Activated CD4-positive, alpha-beta memory T cell treated with anti-CD3 and anti-CD28 coated beads for 36 hours (primary cell): ENCODE measurements at places on chromosomes 7 and 10.

DNA sequence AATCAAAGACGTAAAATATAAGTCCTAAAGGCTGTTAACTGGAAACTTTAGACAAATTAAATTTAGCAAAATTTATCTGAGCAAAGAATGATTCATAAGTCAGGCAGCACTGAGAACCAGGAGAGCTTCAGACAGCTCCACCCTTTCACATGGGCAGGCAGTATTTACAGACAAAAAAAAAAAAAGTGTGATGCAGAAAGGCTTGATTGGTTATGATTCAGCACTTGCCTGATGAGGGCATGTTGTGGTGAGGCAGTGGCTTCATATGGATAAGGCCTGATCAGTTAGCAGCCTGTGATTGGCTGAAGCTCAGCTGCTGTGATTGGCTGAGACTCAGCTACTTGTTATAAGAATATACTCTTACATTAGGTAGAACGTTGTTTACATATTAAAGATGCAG is 495.4 kb upstream of the POM121L12 start:
- no peak for DNase-seq

- DNase-seq: peak; percentile 91
These were observed 70.8 kb upstream of the UCN3 start for GRCh38 chr10:5293691-5294550.

GRCh38 chr10:79170993-79171392 is 102.2 kb downstream of the ZMIZ1 start:
- DNase-seq: no peak

GRCh38 chr10:15209827-15210509 is 41.5 kb upstream of the NMT2 start:
- DNase-seq: peak; percentile 86

GRCh38 chr10:61929555-61929954 is 28.1 kb downstream of the ARID5B start:
- DNase-seq: no peak

GRCh38 chr10:113539789-113540188 is 13.1 kb upstream of the HABP2 start:
- peak; percentile 11 for DNase-seq

DNA sequence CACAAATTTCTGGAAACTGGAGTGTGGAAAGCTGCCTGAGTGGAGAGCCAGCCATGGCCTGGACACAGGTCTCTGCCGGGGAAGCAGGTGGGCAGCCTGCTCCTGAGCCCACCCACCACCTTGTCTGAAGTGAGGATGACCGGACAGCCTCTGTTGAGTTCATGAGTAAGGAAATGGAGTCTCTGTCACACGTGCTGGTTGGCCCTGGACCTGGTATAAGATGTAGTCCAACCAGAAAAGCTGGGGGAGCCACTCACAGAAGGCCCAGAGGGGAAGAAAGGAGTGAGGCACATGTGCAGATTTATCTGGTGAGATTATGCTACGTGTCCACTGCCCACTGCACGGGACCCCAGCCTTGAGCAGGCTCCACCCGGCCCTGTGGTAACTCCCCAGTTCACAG is 383.5 kb downstream of the GRID1 start:
- DNase-seq: no peak

GRCh38 chr7:120915314-120916105 is 35.1 kb upstream of the ING3 start:
- DNase-seq: no peak

GRCh38 chr7:65907501-65908198 is 34.8 kb downstream of the VKORC1L1 start:
- no peak for DNase-seq

- no peak for DNase-seq
These were observed 45.1 kb upstream of the CCNJ start for GRCh38 chr10:95998255-95998784.

DNA sequence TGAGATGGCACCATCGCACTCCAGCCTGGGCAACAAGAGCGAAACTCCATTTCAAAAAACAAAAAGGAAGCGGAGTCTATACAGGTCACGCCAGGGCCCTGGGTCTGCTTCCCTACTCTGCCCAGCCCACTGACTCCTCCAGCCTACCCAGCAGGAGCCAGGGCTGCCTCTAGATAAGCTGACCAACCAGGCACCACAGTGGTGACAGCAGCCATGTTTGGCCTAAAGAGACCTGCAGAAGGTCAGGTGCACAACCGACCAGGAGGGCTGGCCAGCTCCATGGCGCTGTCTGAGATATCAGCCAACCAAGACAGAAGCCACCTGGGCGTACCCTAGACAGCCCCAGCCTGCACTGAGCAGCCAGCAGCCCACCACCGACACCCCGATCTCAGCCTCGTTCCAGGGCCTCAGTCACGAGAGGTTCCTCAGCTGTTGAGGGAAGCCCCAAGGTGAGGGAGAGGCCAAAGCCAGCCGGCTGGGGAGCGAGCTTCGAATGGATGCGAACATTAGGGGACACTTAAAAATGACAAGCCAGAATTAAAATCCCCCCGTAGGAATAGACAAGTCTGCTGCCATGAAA is 24.4 kb upstream of the PWWP2B start:
- no peak for DNase-seq

DNA sequence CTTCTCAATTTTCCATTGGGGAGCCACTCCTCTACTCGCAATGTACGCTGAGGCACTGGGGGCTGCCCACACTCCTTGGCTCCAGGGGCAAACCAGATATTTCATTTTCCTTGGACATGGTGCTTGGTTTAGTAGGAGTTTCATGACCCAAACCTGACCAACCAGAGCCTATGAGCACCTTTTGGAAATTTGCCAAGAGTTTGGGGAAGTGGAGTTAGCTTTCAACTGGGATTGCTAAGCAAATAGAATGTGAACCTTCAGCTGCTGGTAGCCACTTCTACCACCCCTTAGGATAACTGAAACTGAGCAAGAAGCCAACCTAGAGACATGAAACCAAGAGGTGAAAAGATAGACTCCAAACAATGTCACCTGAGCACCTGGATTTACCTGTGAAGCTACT is 74.9 kb upstream of the COL13A1 start:
- no peak for DNase-seq

DNA sequence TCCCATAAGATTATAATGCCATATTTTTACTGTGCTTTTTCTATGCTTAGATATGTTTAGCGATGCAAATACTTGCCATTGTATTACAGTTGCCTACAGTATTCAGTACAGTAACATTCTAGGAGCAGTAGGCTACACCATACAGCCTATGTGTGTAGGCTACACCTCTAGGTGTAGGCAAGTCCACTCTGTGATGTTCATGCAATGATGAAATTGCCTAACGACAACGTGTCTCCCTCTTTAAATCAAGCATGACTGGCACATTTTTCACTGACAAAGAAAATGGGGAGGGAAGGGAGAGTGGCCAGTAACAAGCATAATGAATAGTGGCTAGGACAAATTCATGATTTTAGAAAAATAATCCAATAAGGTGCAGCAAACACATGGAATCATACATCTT is 1.7 kb downstream of the NCAPG2 start:
- no peak for DNase-seq

- DNase-seq: no peak
These were observed 123.6 kb downstream of the RNF32 start for GRCh38 chr7:156764016-156764669.

GRCh38 chr7:8594115-8594514 is 160.7 kb downstream of the NXPH1 start:
- DNase-seq: no peak

- DNase-seq: no peak
These were observed 78.4 kb upstream of the PRKAR2B start for GRCh38 chr7:106966121-106966520.

- DNase-seq: no peak
These were observed 34.3 kb upstream of the PTF1A start for GRCh38 chr10:23157691-23158369.

DNA sequence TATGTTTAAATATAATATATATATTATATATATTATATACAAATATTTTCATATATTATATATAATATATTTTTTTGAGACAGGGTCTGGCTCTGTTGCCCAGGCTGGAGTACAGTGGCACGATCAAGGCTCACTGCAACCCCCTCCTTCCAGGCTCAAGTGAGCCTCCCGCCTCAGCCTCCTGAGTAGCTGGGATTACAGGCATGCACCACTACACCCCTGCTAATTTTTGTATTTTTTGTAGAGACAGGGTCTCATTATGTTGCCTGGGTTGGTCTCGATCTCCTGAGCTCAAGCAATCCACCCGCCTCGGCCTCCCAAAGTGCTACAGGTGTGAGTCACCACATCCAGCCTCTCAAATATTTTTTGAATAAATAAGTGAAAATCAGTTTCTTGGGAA is 215.5 kb downstream of the GATA3 start:
- peak; percentile 13 for DNase-seq

- DNase-seq: no peak
These were observed 413.9 kb upstream of the AUTS2 start for GRCh38 chr7:69184339-69184738.

DNA sequence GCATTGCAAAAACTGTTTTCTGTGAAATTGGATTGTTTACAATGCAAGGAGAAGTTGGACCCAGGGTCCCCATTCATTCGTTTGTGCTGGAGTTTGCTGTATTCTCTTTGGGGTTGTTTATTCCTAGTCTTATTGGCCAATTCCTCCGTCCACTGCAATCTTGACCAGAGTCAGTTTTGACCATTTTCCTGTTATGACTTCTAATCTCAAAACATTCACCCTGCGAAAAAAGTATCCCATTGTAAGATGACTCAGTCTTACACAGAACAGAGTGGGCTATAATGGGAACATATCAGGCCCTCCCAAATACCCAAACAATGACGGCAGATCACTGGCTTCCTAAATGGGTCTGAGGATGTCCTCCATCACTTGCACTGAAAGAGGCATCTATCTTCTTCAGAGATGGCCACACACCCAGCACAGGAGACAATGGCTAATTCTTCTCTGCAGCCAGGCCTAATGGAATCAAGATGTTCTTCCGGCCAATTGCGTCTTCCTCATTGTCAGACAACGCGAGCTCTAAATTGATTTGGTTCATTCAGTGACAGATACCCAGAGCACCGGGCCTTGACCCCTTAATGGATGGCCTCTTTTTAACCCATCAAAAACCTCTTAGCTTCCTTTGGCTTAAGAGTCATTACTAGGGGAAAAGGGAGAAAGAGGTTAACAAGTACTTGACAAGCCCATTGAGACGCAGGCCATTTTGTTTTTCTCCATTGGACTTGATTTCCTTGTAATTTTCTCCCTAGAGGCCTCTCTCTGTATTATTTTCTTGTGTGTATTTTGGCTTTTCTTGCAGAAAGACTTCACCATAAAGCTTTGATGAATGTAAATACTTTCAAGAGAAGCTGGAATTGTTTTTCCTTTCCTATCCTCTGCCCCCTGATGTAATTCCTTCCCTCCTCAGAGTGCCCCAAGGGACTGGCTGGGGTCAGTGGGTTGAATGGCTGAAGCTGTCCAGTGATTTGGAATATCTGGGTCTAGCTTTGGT is 129.6 kb downstream of the PRPF18 start:
- DNase-seq: no peak

- no peak for DNase-seq
These were observed 321.7 kb downstream of the WDR37 start for GRCh38 chr10:1377740-1378397.

- no peak for DNase-seq
These were observed 6.1 kb upstream of the IMMP2L start for GRCh38 chr7:111568419-111568818.

DNA sequence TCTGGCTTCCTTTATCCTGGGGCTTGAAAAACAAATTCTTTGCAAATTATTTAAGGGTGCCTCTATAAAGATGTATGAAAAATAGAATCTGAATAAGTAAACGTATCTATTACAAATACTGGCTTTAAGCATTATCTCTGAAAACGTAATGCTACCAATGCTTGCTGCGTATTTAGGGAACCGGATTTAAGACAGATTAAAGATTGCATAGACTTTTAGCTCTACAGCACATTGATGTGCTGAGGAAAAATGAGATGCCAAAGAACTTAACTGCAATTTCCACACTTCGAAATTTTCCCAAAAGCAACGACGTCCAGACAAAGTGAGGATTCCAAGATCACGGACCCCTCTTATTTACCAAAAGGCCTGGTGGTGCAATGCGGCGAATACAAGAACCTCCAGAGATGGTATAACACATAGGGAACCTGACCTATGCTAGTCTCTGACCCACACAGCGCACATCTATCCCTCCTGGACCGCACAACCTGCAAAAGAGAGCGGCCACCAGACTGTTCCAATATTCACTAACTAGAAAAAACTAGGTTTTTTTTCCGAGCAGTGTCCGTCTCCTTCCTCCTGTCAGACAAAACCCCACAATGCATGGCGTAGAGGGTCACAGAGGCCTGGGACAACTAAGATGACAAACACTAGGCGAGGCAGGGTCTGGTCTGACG is 34.3 kb upstream of the PHF14 start:
- no peak for DNase-seq

- no peak for DNase-seq
These were observed 30.9 kb upstream of the STEAP4 start for GRCh38 chr7:88337572-88337971.

- DNase-seq: no peak
These were observed 15.1 kb upstream of the TBX20 start for GRCh38 chr7:35268953-35269352.

DNA sequence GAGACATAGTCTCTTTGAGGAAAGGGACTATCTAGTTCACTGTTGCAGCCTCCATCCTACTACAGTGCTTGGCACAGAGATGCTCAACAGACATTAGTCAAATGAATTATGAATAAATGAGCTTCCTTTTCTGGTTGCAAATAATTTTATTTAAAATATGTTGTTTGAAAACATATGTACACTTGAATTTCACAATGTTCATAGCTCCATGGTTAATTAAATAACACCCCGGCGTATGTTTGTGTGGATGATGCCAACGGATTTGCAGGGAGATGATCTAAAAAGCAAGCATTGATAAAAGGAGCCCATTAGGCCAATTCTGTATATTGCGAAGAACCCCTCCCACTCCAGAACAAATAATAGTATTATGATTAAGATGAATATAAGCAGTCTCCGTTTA is 47.8 kb upstream of the ORC5 start:
- DNase-seq: no peak

DNA sequence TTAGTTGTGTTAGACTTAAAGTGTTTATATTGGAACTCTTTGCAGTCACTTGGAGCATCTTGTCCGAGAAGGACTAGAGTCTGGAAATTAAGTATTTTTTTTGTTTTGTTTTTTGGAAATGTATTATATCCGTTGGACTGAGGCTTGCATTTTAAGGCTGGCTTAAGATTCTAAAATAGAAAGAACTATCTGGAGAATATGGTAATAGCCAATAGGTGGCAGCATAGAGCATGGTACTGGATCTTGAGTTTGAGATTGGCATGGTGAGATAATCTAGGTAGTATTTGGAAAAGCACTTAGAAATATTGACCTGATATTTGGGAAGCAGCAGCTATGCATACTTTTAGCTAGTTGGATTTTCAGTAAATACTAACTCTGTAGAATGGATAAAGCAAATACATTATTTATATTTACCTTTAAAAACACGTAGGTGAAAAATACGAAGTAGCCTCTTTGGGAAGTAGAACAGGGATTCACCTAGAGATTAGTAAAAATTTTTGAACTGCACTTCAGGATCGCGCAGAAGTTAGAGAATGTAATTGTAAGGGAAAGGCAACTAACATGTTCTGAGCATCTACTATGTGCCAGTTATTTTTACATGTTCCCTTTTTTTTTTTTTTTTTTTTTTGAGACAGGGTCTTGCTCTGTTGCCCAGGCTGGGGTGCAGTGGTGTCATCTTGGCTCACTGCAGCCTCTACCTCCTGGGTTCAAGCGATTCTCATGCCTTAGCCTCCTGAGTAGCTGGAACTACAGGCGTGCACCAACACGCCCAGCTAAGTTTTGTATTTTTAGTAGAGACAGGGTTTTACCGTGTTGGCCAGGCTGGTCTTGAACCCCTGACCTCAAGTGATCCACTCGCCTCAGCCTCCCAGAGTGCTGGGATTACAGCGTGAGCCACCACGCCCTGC is 78.6 kb downstream of the LCOR start:
- no peak for DNase-seq

- peak; percentile 90 for DNase-seq
These were observed at the start of gene ZNF239 for GRCh38 chr10:43574001-43574892. TSS of gene ZNF239 (minus strand) at chr10:43574616. CDS start at chr10:43558079, 16,537 bp downstream.
